Mucosa of descending colon (tissue), 3 donors: ENCODE measurements at places on chromosomes 11 and 22.

GRCh38 chr11:22558664-22559063, 67.0 kb downstream of the FANCF start:
- no peak for DNase-seq

GRCh38 chr11:75349521-75350116, 1.8 kb downstream of the ARRB1 start:
- DNase-seq = peak; percentile 52

GRCh38 chr11:69375316-69376154, 81.6 kb downstream of the MYEOV start:
- DNase-seq = peak; percentile 63

DNA sequence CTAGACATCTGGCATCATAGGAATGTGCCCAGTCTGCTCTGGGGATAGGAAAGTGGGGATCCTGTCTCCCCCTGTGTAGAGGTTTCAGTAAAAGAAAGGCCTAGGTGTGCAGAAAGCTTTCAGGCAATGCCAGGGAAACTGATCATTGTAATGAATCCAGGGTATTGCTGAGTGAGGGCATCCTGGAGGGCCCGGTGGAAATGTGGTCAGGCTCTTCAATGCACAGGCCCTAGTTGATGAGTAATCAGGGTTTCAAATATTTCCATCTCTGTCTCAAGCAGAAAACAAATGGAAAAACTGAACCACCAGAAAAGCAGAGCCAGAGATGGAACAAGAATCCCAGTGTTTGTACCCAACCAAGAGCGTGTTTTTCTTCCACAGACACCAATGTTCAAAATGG, 2.0 kb downstream of the CD3E start:
- DNase-seq = no peak

DNA sequence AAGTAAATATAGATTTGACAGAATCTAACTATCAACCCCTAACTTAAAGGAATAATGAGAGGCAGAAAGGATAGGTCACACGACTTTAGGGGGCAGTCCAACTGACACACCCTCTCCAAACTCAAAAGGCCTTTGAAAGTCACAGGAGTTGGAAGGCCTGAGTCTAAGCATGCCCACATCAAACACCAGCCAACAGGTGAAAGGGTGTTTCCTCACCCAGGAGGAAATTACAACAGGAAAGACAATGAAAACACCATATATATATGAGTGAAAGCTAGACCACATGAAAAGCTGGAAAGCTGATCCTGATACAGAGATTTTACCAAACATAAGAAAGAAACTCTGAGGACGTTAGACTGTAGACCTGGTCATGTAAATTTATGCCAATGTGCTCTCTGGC, 10.5 kb upstream of the DEPDC7 start:
- no peak for DNase-seq

- DNase-seq = no peak
These were observed 11.8 kb downstream of the SWAP70 start for GRCh38 chr11:9675691-9676090.

DNA sequence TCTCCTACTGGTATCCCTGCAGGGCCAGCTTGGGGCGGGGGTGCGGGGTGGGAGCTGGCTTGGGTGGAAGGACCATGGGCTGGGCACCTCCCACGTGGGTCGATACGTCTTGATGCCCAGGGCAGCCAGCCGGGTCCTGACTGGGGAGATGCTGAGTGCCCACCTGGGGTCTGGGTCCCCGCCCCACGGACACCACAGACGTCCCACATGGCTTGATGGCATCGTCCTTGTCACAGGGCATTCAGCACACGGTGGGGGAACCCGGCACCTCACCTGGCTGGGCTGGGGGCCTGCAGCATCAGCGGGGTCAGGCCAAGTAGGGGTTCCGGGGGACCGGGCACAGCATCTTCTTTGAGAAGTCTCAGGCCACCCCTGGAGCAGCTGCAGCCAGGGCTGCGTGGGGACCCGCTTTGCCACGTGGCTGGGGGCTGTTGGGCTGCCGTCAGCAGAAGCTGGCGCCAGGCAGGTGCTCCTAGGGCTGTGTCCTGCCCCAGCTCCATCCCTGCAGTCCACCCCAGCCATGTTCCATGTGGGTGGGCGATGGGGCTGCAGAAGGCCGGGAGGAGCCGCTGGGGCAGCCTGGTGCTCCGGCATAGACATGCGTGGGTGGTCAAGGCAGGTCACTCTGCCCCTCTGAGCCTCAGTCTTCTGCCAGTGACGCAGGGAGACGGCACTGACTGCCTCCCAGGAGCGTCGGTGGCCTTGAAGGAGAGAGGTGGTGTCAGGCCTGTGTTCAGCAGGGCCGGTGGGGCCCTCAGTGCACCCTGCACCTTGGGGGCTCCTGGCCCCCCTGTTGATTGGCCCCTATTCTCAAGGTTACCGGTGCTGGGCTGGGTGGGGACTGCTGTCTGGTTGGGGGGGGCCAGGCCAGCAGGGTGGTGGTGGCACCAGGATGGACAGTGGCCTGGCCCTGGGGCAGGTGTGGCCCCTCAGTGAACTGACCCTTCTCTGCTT, 8.4 kb downstream of the SELENOO start:
- no peak for DNase-seq

DNA sequence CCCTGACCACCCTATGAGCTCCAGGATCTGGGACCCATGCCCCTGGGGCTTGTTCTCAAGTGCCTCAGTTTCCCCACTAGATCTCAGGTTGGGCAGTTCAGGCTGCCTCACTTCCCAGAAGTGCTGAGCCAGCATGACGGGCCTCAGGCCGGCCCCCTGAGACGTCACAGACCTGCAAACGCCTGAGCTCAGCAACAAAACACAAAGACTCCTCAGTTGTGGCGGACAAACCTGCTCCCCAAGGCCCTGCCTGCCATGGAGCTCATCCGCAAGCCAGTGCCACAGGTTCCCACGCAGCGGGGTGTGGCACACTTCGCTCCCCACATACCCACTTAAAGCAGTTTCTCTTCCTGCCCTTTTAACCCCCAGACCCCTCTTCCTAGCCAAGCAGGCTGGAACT, 45.2 kb downstream of the NECTIN1 start:
- no peak for DNase-seq

DNA sequence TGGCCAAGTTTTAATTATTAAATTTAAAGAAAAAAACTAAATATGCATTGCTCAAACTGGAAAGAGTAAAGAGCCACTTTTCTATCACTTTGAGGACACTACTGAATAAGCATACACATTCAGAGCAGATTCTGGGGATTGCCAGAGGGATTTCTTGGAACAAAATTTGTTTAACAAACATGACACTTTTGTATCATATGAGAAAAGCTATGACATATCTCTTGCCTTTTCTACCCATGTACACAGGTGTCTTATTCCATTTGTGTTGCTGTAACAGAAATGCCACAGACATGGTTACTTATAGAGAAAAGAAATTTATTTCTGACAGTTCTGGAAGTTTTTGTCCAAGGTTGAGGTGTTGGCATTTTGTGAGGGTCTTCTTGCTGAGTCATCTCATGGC, 13.5 kb upstream of the USP28 start:
- DNase-seq = no peak

DNA sequence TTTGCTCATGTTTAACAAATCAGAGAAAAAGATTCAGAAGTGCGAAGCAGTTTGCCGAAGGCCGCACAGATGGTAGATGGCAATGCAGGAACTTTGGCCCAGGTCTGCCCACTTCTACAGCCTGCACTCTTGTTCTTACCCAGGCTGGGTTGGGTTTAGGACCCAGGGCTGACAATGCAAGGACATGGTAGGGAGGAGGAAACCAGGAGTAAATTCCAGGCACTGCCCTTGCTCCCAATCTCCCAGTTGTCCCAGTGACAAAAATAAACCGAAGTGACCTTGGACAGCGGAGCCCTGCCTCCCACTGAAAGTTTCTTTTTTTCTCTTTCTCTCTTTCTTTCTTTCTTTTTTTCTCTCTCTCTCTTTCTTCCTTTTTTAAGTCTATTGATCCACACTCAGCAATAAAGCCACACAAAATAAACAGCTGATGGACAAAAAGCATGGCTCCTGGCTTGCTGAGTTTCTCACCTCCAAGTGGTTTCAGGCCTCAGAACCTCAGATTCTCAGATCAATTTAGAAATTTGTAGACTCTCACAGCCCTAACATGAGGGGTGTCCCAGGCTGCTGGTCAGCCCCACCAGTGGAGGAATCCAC, 33.5 kb upstream of the FCHSD2 start:
- no peak for DNase-seq

DNA sequence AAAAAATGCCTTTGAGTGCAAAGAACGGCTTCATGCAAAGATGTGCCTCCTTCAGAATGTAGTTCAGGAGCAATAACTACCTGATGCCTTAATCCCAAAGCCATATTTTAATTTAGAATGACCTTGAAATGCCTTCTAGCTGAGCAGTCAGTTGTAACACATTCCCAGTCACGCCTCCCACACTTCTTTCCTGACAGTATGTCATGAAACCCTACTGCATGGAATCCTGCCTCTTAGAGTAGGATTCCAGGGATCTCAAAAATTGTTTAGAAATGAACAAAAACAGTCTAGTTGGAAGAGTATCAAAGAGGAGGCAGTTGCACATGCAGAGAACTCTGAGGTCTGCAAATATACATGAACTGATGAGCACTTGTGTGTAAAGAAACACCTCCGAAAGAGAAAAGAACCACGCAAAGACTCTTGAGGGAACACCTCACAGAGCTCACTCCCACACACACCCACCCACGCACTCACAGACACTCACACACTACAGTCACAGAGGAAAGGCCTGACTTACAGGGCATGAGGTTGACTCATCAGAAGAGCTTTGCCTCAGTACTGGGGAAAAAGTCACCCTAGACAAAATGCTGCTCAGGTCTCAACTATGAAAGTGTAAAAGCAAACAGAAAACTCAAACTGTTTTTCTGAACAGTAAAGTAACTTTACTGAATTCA, 77.4 kb downstream of the GGTLC2 start:
- no peak for DNase-seq

DNA sequence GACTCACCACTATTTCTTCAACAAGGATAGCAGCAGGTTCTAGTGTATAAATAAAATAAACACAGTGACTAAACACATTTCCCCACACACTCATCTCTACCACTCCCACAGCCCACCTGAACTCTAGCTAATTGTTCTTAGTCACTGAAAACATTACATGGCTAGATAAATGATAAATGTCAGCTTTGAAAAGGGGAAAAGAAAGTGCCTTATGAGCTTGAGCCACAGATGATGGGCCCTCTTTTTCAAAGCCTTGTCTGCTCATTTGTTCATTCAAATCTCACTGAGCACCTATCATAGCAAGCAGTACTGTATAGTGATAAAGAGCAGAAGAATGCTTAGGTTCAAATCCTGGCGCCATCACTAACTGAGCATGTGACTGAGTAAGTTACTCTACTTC, 58.3 kb downstream of the SIK3 start:
- DNase-seq = no peak

GRCh38 chr22:35191412-35191811, 65.9 kb upstream of the HMGXB4 start:
- DNase-seq = no peak

- DNase-seq = no peak
These were observed 12.9 kb downstream of the BIRC3 start for GRCh38 chr11:102330231-102330630.

- peak; percentile 82 for DNase-seq
These were observed 7.3 kb upstream of the NCF4 start for GRCh38 chr22:36853407-36854099.

DNA sequence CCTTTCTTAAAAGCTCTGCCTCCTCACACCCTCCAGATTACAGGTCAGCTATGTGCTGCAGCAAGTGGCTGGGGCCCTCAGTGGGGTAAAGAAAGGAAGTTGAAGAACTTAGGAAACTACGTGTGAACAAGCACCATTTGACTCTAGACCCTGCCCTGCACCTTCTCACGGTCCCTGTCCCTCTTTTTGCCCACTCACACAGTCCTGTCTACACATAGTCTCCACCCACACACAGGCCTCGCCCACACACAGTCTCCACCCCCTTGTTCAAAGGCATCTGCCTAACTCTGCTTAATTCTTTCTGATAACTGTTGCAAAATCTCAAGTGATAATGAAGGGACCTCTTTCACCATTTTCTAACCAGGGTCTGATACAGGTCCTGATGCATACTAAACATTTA, 59.0 kb downstream of the TMPRSS5 start:
- DNase-seq = no peak
